ENCODE measurements at places on chromosomes 5 and 9.

DNA sequence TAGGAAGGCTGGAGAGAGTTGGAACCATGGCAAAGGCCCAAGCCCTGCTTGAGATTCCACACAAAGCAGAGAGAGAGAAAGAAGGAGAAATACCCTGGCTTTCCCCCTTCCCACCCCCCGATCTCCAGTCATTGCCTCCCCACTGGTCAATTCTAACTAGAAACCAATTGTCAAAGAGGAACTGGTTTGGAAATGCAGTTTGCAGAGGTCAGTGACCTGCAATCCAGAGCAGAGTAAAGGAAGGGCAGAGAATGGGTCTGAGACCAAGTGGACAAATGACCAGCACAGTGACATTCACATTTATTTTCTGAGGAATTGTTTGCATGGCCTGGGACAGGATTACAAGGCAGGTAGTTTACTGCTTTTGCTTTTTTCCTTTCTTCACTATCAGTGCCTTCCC, 37.5 kb upstream of the ZFYVE16 start:
- DNase-seq = no peak

DNA sequence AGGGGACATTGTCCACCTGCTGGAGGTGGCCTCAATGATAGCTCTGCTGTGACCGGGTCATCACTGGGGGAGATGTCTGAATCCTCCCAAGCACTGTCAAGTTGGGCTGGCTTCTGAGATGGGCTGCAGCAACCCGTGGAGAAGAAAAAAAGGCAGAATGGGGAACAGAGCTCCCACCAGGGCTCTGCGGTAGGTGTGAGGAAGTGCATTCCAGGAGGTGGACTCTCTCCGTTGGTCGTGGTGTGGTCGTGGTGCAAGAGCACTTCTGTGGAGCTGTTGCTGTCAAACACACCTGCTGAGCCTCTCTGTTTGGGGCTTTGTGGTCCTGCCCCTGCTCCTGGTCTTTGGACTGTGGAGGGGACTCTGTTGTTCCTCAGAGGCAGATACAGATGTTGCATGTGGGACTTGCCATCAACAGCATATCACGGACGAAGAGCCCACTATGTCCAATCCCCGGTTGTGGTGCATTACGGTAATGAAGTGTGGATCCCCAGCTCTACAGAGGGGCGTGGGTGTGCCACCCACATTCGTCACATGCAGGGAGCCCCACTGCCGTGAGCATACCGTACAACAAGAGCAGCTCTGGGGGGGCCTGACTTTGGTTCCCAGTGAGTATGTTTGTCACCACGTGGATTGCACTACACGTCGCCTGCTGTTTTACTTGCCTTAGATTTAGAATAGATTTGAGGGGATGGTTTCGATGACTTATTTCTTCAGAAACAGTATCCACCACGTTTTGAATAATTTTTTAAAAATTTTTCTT, 36.0 kb upstream of the PITX1 start:
- no peak for DNase-seq

DNA sequence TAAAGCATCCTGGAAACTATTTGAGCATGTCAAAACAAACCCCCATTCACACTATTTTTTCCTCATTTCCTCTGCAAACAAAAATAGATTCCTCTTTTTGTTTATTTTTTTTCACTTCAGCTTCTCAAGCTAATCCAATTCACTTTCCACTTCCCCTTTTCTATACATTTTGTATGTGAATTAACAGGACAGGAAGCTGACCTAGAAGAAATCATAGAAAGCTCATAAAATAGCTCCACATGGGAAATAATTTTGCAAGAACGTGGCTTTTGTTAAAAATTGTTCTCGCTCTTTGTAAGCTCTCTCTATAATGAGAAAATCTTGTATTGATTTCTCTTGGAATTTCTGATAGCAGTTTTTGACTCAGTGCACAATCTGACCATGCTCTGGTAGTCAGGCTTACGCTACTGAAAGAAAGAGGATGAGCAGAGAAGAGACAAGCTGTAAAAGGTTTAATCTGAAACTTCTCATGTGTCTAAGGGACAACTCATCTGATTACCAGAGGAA, 215.8 kb downstream of the ADAMTS12 start:
- DNase-seq = no peak

- DNase-seq = no peak
Measured at GRCh38 chr9:95057101-95057500, 260.4 kb downstream of the FANCC start.

DNA sequence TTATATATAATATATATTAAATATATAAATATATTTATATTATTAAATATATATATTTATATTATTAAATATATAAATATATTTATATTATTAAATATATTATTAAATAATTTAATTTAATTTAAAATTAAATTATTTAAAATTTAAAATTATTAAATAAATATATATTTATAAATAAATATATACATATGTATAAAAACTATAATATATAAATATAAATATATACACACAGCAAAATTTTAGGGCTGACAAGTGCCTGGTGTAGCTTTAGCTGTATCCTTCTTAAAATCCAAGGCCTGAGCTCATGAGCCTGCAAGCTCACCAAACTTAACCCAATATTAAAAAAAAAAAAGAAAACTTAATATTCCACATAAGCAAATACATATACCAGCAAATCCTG, 53.2 kb downstream of the UBAP2 start:
- DNase-seq = no peak

GRCh38 chr5:143106174-143106573, 297.3 kb downstream of the NR3C1 start:
- DNase-seq = no peak

- no peak for DNase-seq
Measured at GRCh38 chr5:114238771-114239313, 123.0 kb upstream of the KCNN2 start.

- DNase-seq = no peak
Measured at GRCh38 chr5:54186912-54187445, 123.4 kb downstream of the ARL15 start.

DNA sequence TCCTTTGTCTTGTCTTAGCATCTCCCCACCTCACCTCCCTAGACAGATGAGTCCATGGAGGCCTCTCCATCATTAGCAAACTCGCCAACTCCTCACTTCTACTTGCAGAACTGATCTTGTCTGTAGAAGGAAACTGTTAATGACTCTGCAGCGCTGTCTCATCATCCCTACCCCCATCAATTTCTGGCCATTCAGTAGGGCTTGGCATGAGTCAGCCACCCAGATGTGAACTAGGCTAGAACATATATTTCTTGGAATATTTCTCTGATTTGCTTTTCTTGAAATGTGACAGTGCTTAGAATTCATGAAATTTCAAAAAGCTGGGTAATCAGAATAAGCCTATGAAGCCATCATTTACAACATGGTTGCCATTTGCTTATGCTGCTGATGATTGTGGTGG, 1125.0 kb upstream of the DMAC1 start:
- DNase-seq = no peak
